NCI-H1092 (cell line): ENCODE measurements at places on chromosomes 13 and 19.

DNA sequence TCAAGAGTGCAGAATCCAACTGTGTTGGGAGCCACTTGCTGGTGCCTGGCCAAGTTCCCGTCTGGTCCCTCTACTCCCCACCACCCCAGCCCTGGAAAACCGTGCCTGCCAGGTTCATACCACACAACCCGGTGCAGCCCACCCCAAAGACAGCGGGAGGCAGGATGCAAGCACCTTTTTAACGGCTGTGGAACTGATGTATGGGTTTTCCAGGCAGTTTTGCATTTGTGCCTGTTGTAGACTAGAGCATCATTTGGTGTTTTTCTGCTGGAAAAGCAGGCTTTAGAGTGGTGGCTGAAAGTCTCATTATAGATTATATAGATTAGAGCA is 13.5 kb downstream of the TFDP1 start:
- DNase-seq = no peak

GRCh38 chr19:6739883-6740588 is 556 bp downstream of the TRIP10 start:
- no peak for DNase-seq

DNA sequence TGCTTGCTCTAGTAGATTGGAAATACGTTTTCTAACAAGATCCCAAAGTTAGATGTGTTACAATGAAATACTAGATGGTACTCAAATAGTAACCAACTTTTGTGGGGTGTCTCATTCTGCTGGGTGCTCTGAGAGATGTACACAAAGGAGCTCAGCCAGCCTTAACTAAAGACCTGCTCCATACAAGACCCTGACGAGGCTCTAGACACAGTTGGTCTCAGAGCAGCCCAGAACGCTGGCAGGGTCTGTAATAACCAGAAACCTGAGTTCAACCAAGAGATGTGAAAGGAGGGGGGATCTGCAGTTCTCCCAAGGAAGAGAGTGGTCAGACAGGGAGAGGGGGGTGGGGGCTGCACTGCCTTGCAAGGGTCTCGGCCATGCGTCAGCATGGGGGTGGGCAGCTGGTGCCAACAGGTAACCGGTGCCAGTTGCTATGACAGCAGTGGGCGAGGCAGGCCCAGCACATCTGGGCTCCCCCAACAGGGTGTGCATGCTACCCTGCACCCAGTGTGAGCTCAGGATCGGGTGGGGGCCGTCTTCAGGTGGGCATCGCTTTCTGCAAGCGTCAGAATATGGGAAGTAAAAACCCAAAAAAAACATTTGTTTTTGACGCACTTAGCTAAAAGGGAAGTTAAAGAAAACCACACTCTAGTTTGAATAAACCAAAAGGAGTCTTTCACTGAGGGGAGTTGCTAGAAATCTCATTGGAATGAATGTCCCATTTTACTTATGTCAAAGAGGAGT is 68.0 kb upstream of the GPR183 start:
- DNase-seq = no peak

GRCh38 chr19:53947624-53948023 is 15.1 kb upstream of the CACNG8 start:
- DNase-seq = no peak

DNA sequence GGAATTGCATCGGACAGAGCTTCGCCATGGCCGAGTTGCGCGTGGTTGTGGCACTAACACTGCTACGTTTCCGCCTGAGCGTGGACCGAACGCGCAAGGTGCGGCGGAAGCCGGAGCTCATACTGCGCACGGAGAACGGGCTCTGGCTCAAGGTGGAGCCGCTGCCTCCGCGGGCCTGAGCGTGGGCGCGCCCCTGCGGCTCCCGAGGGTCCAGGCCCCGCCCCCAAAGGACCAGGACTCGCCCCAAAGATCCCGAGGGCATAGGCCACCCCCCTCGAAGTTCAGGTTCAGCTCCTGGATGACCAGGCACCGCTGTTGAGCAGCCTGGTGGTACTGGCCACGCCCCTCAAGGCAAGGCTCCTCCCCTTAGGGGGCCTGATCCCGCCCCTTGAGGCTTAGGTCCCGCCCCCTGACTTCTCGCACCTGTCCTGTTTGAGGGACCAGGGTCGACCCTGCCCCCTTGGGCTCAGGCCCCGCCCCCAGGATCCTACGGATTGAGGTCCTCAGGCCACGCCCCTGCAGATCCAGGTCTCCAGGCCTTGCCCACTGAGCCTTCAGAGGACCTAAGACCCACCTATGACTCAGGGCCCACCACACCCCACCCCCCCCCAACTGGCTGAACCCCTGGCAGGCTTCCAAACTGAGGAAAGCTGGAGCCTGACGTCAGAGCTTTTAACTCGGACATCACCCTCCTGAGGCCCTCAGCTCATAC is 43.1 kb downstream of the CYP4F22 start:
- no peak for DNase-seq

DNA sequence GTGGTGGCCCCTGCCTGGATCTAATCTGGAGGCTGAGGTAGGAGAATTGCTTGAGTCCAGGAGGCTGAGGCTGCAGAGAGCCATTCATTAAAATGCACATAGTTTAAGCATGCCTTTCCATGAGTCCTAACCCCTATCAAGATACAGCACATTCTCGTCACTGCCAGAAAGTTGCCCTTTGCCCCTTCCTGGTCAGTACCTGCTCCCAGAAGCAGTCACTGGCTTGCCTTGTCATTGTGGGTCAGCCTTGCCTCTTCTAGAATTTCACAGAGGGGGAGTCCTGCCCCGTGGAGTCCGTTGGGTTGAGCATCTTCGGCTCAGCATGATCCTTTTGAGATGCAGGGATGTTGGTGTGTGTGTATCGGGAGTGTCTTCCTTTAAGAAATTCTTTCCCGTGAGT is 10.8 kb downstream of the BICRA start:
- DNase-seq = no peak
